ENCODE measurements at places on chromosomes 13 and 19.

DNA sequence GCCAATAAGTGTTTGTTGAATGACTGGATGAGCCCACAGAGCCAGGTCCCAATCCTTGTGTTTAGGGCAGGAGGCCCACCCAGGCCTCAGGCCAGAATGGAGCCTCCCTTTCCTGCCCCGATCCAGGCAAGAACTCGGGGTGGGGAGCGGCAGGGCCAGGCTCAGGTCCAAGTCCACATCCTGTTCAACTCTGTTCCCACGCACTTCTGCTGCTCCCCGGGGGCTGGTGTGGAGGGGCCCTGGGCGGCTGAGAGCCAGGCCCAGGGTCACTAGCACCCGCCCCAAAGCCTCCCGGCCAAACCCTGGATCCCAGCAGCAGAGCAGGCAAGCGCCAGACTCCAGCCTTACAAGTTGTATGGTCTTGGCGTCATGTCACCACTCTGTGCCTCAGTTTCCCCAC lies 8.0 kb downstream of the ANGPTL8 start:
- DNase-seq, result no peak

DNA sequence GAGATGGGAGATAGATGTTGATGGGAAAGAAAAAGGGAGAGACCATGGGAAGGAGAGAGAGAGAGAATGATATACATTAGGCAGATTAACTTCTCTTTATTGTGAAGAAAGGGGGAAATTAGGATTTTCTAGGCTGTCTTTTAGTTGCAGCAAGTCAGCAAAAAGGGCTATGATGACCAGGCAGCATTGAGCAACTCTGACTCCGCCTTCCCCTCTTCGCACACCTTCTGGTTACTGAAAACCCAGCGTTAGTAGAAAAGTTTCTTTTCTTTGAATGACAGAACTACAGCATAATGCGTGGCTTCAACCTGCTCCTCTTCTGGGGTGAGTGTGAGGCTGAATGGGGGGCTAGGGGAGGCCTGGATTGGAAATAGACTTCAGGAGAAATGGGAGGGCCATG lies at the start of gene ADGRE1:
Gene ADGRE1, plus strand, starts transcription at position 264 of the 400 bp plus-strand sequence. Its CDS starts 30 bp downstream, at position 294.
- no peak for DNase-seq

- DNase-seq, result no peak
These were observed 739.9 kb downstream of the DIAPH3 start for GRCh38 chr13:59423708-59424340.

DNA sequence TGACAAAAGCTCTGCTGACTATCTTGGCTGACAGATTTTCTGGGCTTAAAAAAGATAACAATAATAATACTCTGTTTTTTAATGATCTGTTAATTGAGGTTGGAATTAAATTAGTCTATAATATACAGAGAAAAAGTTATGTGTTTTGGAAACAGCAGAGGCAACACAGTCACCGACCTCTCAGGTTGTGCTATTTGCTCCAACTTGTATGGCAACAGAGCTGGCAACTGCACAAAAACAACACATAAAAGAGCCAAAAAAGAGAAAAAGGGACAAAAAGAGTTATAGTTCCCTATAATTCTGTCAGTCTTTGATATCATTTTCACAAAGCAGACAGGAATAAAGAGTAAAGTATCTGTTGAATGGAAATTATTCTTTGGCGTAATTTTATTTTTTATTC lies 102.3 kb upstream of the POSTN start:
- no peak for DNase-seq

DNA sequence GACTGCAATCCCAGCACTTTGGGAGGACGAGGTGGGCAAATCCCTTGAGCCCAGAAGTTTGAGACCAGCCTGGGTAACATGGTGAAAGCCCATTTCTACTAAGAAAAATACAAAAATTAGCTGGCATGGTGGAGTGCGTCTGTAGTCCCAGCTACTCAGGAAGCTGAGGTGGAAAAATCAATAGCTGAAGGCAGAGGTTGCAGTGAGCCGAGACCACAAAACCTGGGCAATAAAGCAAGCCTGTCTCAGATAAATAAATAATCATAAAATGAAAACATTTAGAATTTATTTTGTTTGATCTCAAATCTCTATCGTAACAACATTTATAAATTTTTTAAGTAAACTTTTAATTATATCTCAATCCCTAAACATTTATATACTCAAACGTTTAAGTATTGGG lies 36.6 kb downstream of the USP12 start:
- DNase-seq, result no peak

GRCh38 chr13:44268980-44269379 lies 104.6 kb upstream of the SERP2 start:
- no peak for DNase-seq

GRCh38 chr13:32125751-32126150 lies 94.2 kb downstream of the FRY start:
- no peak for DNase-seq

DNA sequence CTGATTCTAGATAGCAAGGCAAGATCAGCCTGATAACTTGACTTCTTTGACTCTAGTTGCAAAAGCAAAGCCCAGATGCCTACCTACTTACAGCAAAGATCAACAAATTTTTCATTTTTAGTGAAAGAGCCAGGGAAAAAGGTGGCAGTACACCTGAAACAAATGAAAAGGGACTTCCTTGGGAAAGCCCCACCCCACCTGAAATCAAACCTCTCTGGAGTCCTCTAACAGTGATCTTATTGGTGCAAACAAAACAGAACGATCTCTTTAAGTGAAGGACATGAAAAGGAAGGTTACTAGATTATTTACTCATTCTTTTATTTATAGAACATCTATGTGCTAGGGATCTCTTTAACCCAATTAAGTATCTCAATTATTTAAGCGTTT lies 507 bp upstream of the LCP1 start:
- no peak for DNase-seq

GRCh38 chr13:40205771-40206240 lies 460.6 kb downstream of the FOXO1 start:
- DNase-seq, result peak; percentile 45

DNA sequence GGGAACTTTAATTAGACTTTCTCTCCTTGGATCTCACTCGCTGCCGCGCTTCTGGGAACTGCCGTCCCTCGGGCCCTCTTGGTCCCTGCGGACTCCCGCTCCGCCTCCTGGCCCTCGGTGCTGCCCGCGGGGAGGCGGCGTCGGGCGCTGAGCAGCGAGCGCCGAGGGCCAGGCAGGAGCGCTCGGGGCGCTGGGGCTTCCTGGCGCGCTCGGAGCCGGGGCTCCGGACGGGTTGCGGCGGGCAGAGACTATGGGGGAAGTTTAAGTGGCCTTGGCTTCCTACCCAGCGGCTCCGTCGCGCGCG lies 704 bp downstream of the CHST8 start:
- no peak for DNase-seq

- no peak for DNase-seq
These were observed 11.2 kb upstream of the CEACAM21 start for GRCh38 chr19:41564515-41565378.

- peak; percentile 86 for DNase-seq
These were observed at the start of gene KBTBD7 for GRCh38 chr13:41193919-41194824. TSS of gene KBTBD7 (minus strand) at chr13:41194569. CDS start at chr13:41194257, 312 bp downstream.

- no peak for DNase-seq
These were observed 171.5 kb downstream of the DLEU7 start for GRCh38 chr13:50672025-50672424.

GRCh38 chr19:7533925-7534480 lies 1.5 kb upstream of the PNPLA6 start:
- peak; percentile 77 for DNase-seq

DNA sequence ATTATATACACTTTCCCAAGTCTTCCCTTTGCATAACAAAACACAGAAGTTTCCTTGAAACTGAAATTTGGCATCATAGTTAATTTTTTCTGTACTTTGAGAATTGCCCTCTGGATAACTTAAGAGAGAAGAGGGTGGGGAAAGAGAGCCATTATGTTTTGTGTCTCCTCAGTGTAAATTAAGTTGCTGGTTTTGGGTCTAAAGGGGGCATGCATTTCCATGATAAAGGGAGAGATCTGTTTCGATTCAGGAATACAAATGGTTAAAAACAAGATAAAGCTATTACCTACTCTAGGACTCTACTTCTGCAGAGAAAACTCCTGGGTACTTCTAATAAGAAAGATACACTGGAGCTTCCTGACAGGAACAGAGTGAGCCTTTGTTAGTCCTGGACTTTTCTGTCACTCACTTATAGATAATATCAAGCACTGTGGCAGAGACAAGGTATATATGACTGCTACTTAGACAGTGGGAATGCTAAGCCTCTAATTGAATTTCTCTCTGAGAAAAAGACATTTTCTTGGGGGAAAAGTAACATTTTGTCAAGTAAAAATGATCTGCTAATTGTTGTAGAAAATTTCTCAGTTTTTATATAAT lies 142.8 kb upstream of the PCDH9 start:
- no peak for DNase-seq

DNA sequence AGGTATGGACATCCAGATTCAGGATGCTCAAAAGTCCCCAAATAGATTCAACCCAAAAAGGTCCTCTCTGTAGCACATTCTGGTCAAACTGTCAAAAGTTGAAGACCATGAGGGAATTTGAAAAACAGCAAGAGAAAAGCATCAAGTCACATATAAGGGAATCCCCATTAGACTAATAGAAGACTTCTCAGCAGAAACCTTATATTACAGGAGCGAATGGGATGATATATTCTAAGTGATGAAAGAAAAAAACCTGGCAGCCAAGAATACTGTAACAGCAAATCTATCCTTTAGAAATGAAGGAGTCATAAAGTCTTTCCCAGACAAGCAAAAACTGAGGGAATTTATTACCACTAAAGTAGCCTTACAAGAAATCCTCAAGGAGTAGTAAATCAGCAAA lies 29.7 kb downstream of the FXYD5 start:
- DNase-seq, result no peak

- DNase-seq, result no peak
These were observed 411.3 kb downstream of the SLITRK1 start for GRCh38 chr13:83471011-83471410.

DNA sequence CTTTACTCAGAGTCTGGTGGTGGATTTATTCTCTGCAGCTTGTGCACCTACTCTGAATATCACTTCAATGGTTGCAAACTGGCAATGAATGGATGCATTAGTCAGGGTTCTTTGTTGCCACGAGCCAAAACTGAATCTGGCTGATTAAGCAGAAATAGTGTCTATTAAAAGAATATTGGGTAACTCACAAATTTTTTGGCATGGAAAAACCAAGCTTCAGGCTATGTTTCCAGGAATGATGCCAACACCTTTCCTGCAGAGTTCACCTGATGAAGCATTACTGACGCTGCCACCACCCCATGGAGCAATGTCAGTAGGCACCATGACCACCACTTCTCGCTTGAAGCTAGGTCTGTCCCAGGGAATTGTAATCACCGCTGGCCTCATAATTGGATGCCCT lies 597.8 kb upstream of the SLC10A2 start:
- no peak for DNase-seq

DNA sequence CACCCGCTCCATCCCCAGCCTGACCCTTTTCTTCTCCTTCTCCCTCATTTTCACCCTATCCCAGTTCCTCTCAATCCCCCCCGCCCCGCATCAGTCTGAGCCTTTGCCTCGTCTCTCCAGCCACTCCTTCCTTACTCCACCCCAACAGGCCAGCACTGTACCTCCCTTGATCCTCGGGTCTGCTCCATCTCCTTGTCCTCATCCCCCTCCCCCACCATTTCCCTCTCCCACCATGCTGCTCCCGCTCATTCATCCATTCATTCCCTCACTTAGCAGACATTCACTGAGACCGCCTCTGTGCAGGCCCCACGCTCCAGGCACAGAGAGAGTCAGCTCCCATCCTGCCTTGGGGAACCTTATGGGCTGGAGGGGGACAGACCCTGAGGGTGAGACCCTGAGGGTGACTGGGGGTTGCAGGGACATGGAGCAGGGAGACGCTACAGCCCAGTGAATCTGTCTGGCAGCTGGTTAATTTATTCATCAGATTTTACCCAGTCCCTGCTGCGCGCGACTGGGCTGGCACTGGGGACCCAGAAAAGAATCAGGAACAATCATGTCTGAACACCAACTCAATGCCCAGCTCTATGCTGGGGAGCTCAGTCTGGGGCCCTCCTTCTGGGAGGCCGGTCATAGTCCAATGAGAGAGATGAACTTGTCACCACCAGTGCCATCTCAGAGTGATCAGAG lies 881 bp downstream of the ARHGAP33 start:
- DNase-seq, result no peak

GRCh38 chr19:45663800-45664199 lies 4.2 kb upstream of the GIPR start:
- DNase-seq, result no peak

- no peak for DNase-seq
These were observed 13.2 kb upstream of the PAK4 start for GRCh38 chr19:39112338-39112890.

GRCh38 chr19:37855098-37855497 lies 51.3 kb downstream of the WDR87 start:
- DNase-seq, result peak; percentile 31

DNA sequence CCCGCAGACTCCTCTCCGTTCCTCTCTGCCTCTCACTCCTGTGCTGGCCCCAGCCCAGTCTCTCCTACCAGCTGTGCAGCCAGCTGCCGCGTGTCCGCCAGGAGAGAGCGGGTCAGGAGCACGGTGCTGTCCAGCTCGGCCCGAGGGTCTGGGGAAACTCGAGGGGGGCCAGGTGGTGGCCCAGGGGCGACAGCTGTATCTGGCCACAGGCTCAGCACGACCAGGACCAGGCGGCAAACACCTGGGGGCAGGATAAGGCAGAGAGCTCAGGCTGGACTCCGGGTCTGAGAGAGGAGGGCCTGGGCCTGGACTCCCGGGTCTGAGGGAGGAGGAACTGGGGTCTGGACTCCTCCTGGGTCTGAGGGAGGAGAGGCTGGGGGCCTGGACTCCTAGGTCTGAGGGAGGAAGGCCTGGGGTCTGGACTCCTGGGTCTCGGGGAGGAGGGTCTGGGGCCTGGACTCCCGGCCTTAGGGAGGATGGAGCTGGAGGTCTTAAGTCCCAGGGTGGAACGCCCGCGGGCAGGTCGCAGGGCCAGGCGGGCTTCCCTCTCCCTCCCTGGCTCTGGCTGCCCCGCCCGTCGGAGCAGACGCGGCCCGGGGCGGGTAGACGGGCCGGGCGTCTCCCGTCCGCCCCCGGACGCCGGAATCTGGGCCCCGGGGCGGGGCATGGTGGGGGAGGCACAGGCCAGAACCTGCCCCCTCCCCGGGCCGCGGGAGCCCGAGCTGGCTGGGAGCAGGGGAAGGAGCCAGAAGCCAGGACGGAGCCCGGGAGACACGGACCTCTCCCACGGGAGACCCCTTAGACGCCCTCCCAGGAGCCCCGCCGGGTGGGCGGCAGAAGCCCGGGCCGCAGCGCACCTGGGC lies 1.3 kb downstream of the IL11 start:
- no peak for DNase-seq

GRCh38 chr13:23554000-23554399 lies 16.2 kb upstream of the TNFRSF19 start:
- DNase-seq, result no peak

DNA sequence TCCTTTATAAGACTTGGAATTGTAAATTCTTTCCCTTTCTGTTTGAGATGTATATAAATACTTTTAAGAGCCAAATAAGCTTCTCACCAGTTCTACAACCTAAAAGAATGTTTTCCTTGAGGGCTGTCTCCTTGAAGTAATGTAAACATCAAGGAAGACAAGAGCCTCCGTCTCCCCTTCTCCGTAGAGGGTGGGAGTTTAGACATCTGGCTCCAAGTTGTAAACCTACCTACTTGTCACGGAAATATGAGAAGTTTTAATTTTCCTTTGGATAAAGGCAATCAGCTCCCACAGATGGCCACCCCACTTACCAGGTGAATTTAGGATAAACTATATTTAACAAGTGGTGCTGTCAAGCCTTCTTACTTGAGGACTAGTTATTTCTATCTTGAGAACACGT lies 237.9 kb downstream of the NALCN start:
- no peak for DNase-seq
